Stimulated activated CD4-positive, alpha-beta T cell treated with anti-CD3 and anti-CD28 coated beads, Interleukin-2, amount 100 ng/mL, for 24 hours (primary cell): ENCODE measurements at places on chromosomes 6 and 20.

- DNase-seq: no peak
Measured at GRCh38 chr20:14375416-14375985, 38.1 kb upstream of the FLRT3 start.

- DNase-seq: no peak
Measured at GRCh38 chr6:157104803-157105202, 218.5 kb downstream of the TMEM242 start.

GRCh38 chr6:43703512-43704429 is 16.2 kb upstream of the MRPS18A start:
- DNase-seq: no peak

GRCh38 chr6:44221291-44221960 is 2.0 kb upstream of the SLC29A1 start:
- peak; percentile 80 for DNase-seq

GRCh38 chr20:45695496-45695895 is 6.3 kb upstream of the WFDC13 start:
- no peak for DNase-seq
